ENCODE measurements at places on chromosomes 3 and 15. TPM values are rescaled to one million over a fixed set of nuclear protein-coding genes. Genes with fewer than 3 reads are reported as not detected.

TNNC1 gene
- 624 TPM for total RNA-seq

GRCh38 chr15:60395276-60396011, 2.3 kb downstream of the ANXA2 start:
- peak overlapping the region; percentile 98 for H3K4me3 ChIP-seq
- H3K27me3 ChIP-seq = no peaks in the 10 kb centered on the region
- H3K4me1 ChIP-seq = peaks cover 8% of the 10 kb centered on the region
- H3K27ac ChIP-seq = peak overlapping the region; percentile 100
- DNase-seq = no peak

- H3K36me3 ChIP-seq = no peaks in the 10 kb centered on the region
- H3K27ac ChIP-seq = no peak overlapping the region
- no peaks in the 10 kb centered on the region for H3K27me3 ChIP-seq
Observed at GRCh38 chr3:189655617-189656016, 24.4 kb downstream of the TP63 start.

DNA sequence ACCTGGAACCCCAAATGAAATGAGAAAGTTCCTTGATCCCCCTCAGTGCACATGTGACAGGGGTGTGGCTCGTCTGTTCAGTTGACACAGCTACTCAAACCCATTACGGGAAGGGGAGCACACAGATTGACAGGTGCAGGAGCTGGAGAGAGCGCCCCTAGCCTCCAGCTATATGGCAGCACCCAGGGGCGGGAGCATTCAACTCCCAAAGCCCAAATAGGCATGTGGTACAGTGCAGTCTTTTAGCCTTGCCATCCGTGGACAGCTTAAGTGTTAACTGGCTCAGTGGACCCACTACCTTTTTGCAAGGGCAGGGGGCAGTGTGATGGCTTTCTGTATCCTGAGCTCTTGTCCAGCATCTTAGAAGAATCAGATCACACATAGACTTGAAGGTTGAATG, 1374.2 kb upstream of the ALCAM start:
- H3K4me3 ChIP-seq = no peak overlapping the region
- no peak overlapping the region for H3K27ac ChIP-seq
- H3K27me3 ChIP-seq = no peaks in the 10 kb centered on the region
- H3K4me1 ChIP-seq = no peaks in the 10 kb centered on the region

DNA sequence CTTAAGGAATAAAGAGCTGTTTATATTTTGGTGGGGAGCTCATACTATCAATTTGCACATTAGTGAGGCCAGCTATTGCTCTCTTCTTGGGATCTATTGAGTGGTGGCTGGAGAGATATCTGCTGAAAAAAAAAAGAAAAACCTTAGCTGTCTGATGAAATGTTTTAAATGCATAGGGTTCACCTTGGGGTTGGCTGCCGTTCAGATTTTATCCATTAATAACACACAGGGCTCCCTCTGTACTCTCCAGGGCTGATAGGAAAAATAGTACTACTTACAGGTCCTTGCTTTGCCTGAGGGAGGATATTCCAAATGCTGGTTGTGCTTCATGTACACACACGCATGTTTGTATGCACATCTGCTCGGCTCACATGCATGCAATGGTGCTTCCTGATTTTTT, 803.7 kb downstream of the MCTP2 start:
- no peaks in the 10 kb centered on the region for H3K36me3 ChIP-seq
- H3K4me3 ChIP-seq = no peak overlapping the region
- no peak for DNase-seq
- H3K4me1 ChIP-seq = no peaks in the 10 kb centered on the region

CATSPER2 gene
- 18.6 TPM for total RNA-seq

- no peak for DNase-seq
- H3K4me1 ChIP-seq = no peaks in the 10 kb centered on the region
- no peak overlapping the region for H3K27ac ChIP-seq
- H3K4me3 ChIP-seq = no peak overlapping the region
- no peaks in the 10 kb centered on the region for H3K36me3 ChIP-seq
- H3K27me3 ChIP-seq = no peaks in the 10 kb centered on the region
Observed at GRCh38 chr3:41674449-41674848, 287.5 kb downstream of the ULK4 start.

GABRB3 gene
- 2.1 TPM for total RNA-seq

DNA sequence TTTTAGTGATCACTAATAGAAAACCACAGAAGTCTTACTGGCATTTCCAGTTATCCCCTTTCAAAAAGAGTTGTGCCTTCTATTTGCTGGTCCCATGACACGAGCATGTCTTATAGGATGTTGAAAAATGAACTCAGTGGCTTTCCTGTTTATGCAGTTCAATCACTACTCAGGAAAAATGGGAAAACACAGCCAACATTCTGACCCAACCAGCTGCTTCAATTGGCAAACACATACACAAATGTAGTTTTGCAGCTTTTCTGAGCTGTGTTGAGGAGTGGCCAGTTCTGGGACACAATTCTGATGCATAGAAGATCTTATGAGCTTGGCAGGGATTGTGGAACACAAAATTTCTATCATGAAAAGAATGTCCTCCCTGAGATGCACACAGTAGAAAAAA, 40.3 kb downstream of the FSTL1 start:
- no peak for DNase-seq
- H3K4me3 ChIP-seq = no peak overlapping the region
- H3K36me3 ChIP-seq = peaks cover 7% of the 10 kb centered on the region
- no peaks in the 10 kb centered on the region for H3K27me3 ChIP-seq
- H3K27ac ChIP-seq = no peak overlapping the region

GRCh38 chr3:197794115-197794514, 3.1 kb downstream of the LRCH3 start:
- H3K27me3 ChIP-seq = no peaks in the 10 kb centered on the region
- DNase-seq = no peak
- H3K27ac ChIP-seq = no peak overlapping the region

DNA sequence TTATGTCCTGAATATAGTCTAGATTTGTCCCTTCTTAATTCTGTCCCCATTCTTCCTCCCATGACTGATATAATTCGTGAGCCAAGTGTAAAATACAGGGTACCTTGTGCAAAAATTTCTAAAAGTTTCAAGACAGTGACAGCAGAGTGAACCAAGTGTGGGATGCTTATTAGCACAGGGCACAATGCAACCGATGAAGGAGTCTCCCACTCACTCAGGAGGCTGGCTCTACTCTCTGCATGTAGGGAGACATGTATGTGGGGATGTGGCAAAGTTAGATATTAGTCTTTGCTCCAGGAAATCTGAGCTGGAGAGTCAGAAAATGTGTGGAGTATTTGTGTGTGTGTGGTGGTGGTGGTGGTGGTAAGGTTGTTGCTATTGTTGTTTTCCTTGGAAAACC, 305.9 kb downstream of the CHL1 start:
- DNase-seq = no peak
- no peaks in the 10 kb centered on the region for H3K36me3 ChIP-seq
- no peak overlapping the region for H3K27ac ChIP-seq
- H3K27me3 ChIP-seq = no peaks in the 10 kb centered on the region
- H3K4me3 ChIP-seq = no peak overlapping the region
- H3K4me1 ChIP-seq = no peaks in the 10 kb centered on the region

GRCh38 chr15:47506329-47507100, 210.8 kb upstream of the SEMA6D start:
- H3K36me3 ChIP-seq = no peaks in the 10 kb centered on the region
- no peak overlapping the region for H3K4me3 ChIP-seq
- no peak overlapping the region for H3K27ac ChIP-seq
- no peak for DNase-seq

DNA sequence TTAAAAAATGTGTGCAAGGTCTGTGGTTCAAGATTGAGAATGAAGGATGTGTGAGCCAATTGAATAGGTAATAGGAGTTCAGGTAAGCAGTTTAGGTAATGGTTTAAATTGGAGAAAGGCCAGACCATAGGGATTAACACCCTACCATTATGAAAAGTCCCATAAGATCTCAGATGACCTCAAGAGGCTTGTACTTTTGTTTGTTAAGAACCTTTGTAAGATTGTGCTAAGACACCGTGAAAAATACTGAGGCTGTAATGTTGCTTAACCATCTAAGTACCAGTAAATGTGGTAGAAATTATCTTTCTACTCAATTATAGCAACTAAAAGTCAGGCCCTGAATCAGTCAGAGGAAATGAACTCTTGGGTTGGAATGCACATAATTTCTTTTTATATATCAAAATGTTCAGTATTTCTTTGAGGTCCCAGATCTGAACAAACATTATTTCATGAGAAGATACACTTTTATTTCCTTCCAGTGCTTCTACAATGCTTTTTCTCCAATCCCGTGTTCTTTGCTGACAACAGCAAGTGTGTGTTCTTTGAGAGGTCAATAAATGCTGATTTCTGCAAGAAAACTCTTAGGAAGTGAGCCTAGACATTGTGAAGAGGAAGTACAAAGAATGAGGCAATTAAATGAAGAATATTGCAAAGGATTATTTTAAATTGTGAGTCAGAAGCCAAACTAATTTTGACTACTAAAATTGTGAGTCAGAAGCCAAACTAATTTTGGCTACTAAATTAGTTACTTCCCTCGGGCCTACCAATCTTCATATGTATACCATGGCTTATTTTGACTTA, 66.4 kb downstream of the TCF12 start:
- no peak overlapping the region for H3K4me3 ChIP-seq
- H3K27me3 ChIP-seq = no peaks in the 10 kb centered on the region
- no peaks in the 10 kb centered on the region for H3K36me3 ChIP-seq
- H3K4me1 ChIP-seq = peaks cover 91% of the 10 kb centered on the region

TGM4 gene
- total RNA-seq = not detected

DNA sequence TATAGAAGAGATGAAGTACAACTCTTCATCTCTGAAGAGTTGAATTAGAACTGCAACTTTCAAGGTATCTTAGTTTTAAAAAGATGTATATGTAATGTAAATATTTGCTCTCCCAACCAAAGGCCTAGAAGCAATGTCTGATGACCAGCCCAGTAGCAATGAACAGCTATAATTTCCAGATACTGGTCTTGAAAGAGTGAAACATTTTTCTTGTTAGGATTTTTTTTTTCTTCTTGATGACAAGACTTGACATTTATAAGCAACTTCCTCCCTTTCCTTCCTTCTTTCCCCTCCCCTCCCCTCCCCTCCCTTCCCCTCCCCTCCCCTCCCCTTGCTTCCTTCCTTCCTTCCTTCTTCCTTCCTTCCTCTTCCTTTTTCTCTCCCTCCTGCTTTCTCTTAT, 423.4 kb downstream of the ZIC1 start:
- H3K4me3 ChIP-seq = no peak overlapping the region
- H3K27ac ChIP-seq = no peak overlapping the region
- no peak for DNase-seq

DNA sequence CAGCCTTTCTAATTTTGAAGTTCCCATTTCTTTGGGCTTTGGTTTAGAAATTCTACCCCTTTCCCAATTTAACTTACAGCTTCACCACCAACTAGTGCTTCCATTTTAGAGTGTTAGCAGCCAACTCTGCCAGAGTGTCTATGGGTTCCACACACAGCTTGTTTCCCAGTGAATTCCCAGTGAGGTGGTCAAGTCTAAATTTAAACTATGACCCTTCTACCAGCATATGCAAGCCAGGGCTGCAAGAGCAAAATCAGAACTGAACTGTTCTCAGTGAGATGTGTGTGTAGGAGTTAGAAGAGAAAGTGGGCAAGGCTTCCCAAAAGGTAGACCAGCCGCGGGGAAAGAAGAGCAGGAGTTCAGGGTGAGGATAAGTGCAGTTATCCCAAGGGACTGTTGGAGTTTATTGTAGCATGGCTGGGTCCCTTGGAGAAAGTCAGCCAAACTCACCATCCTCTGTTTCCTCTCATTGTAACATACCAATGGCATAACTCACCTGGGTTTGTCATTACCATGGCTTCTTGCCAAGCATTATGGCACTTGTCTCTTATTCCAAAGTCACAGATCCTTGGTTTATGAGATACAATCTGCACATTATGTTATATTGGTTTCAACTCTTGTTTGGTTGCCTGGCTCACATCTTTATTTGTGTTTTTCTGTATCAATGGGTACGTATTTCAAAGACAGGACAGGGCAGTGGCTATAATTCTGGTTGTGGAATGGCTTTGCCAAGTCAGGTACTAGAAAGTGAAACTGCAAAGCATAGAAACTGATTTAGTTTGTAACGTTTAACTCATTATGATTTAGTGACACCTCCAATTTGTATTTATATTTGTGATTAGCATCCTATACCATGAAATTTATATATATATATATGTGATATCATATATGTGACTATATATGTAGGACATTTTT, 130.2 kb upstream of the UMPS start:
- no peak overlapping the region for H3K4me3 ChIP-seq
- no peaks in the 10 kb centered on the region for H3K4me1 ChIP-seq
- no peak for DNase-seq
- H3K36me3 ChIP-seq = no peaks in the 10 kb centered on the region
- H3K27me3 ChIP-seq = no peaks in the 10 kb centered on the region

- peak overlapping the region; percentile 14 for H3K27ac ChIP-seq
- H3K27me3 ChIP-seq = no peaks in the 10 kb centered on the region
- peaks cover 5% of the 10 kb centered on the region for H3K4me1 ChIP-seq
- H3K36me3 ChIP-seq = no peaks in the 10 kb centered on the region
Observed at GRCh38 chr15:31024330-31024729, 32.9 kb upstream of the MTMR10 start.

GRCh38 chr3:186705882-186706780, 11.0 kb upstream of the KNG1 start:
- H3K36me3 ChIP-seq = no peaks in the 10 kb centered on the region
- DNase-seq = no peak
- no peaks in the 10 kb centered on the region for H3K27me3 ChIP-seq

GRCh38 chr15:68352401-68353062, 75.0 kb downstream of the FEM1B start:
- H3K27me3 ChIP-seq = no peaks in the 10 kb centered on the region
- H3K27ac ChIP-seq = no peak overlapping the region
- H3K36me3 ChIP-seq = no peaks in the 10 kb centered on the region
- peaks cover 5% of the 10 kb centered on the region for H3K4me1 ChIP-seq

GRCh38 chr15:73986055-73986775, 5.9 kb downstream of the STOML1 start:
- no peak for DNase-seq
- H3K27me3 ChIP-seq = no peaks in the 10 kb centered on the region
- H3K4me1 ChIP-seq = peaks cover 10% of the 10 kb centered on the region
- H3K4me3 ChIP-seq = no peak overlapping the region
- peaks cover 48% of the 10 kb centered on the region for H3K36me3 ChIP-seq

GRCh38 chr3:76122007-76122406, 336.7 kb upstream of the ZNF717 start:
- no peaks in the 10 kb centered on the region for H3K4me1 ChIP-seq
- H3K4me3 ChIP-seq = no peak overlapping the region
- no peaks in the 10 kb centered on the region for H3K27me3 ChIP-seq

PCSK6 gene
- 15.3 TPM for total RNA-seq

- H3K4me1 ChIP-seq = no peaks in the 10 kb centered on the region
- H3K27ac ChIP-seq = no peak overlapping the region
- no peaks in the 10 kb centered on the region for H3K36me3 ChIP-seq
- DNase-seq = no peak
Observed at GRCh38 chr3:139463466-139463865, 12.8 kb downstream of the RBP2 start.

CILP gene
- 69.5 TPM for total RNA-seq
